ENCODE measurements at places on chromosomes 5 and 9.

GRCh38 chr5:2320611-2321010 is 430.9 kb downstream of the IRX2 start:
- no peak for DNase-seq

DNA sequence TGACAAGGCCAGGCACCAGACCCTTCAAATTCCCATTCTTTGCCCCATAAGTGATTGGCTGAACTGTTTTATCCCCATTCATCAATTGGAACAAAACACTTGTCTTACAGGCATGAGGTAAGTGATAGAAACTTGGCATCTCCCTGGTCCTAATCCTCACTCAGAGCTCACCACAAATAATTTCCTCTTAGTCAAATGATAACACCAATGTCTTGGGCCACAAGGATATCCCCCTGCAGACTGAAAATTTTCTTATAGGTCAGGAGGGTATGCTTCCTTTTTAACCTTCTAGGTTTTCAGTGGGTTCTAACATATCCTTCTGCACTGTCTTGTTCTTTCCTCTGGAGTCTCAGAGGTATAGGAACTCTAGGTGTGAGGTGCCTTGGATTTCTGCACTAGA is 14.5 kb downstream of the TNFSF15 start:
- no peak for DNase-seq

GRCh38 chr9:124102363-124102762 is 90.8 kb downstream of the LHX2 start:
- DNase-seq: no peak

GRCh38 chr5:103847060-103847459 is 284.5 kb upstream of the NUDT12 start:
- peak; percentile 9 for DNase-seq

GRCh38 chr9:108207561-108208165 is 648.1 kb downstream of the ACTL7B start:
- DNase-seq: no peak

- no peak for DNase-seq
Observed at GRCh38 chr5:3161672-3162071, 410.2 kb upstream of the IRX2 start.

GRCh38 chr5:154355129-154355611 is 90.6 kb upstream of the SAP30L start:
- no peak for DNase-seq

- DNase-seq: no peak
Observed at GRCh38 chr5:1498623-1499416, 24.9 kb downstream of the LPCAT1 start.

DNA sequence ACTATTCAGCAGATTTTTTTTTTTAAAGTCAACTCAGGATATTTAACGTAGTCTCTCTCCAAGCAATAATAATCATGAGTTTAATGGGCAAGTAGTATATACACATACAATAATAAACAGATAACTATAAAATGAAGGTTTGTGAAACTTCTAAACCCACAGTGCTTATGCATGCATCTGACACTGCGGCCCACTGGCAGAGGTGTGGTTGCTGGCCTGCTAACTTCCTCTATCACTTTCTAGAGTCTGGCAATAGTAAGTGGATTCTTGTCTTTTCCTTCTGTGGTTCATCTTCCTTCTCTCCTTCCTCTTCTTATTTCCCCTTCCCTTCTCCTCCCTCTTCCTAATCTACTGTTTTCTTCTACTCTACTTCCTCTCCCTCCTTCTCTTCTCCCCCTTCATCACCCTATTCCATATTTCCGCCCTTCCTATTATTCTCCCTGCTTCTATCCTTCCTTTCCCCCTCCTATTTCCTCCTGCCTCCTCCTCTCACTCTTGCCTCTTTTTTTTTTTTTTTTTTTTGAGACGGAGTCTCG is 18.6 kb upstream of the AGXT2 start:
- DNase-seq: no peak

GRCh38 chr9:98808411-98808815 is 943 bp downstream of the GALNT12 start:
- DNase-seq: no peak

- DNase-seq: no peak
Observed at GRCh38 chr5:29208024-29208423, 1985.5 kb upstream of the CDH6 start.

DNA sequence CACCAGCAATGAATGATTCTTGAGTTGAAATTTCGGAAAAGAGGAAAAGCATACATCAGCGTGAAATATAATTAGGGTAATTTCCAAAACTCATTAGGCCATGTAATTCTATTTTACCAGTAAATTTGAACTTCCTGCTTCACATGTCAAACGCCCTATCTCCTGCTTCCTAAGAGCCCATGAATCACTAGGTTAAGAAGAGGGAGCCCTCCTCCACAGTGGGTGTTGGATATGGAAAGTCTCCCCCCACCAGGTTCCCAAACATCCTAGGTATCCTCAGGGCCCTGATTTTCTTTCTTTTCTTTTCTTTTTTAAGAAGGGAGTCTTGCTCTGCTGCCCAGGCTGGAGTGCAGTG is 115.2 kb downstream of the SUSD1 start:
- no peak for DNase-seq

DNA sequence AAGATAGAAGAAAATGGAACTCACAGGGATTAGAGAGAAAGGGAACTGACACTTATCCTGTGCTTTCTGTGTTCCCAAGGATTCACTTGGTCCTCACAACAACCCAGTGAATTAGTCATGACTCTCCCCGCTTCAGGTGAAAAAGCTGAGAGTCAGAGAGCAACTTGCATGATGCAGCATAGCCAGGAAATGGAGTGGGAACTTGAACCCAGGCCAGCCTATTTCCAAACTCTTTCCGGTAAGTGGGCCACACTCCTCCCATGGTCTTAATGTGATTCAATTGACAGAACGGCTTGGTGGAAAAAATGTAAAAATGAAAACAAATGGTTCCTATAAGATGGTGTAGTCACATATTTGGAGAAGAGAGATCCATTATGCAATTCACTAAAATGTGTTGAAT is 45.9 kb upstream of the CEMIP2 start:
- no peak for DNase-seq

DNA sequence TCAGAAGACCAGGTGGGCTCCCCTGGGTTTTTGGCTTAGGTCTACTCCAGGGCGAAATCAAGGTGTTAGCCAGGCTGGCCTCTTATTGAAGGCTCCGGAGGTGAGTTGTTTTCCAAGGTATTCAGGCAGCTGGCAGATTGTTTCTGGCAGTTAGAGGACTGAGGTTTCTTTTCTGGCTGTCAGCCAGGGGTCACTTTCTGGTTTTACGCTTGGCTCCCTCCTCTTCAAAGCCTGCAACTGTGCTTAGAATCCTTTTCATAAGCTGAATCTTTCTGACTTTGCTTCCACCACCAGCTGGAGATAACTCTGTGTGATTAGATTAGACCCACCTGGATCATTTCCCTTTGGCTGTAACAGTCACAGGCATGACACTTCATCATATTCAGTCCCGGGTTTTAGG is 24.6 kb downstream of the RFK start:
- no peak for DNase-seq

DNA sequence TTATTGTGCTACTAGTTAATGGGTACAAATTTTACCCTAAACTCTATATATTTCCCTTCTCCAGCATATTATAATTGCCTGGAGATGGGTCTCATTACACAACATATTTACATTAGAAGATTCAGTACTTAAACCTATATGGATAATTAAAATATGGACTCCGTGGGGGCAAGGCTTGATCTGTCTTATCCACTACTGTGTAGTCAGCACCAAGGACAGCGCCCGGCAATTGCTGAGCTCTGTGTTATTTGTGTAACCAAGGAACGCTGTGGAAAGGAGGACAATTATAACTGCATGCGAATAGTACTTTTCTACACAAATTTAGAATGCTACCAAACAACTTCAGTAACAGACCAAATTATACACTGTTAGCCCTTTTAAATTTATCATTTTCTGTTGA is 77.7 kb downstream of the DNAH5 start:
- peak; percentile 51 for DNase-seq

- DNase-seq: no peak
Observed at GRCh38 chr5:5739490-5739945, 317.0 kb downstream of the ICE1 start.

GRCh38 chr5:207599-207998 is 10.4 kb downstream of the CCDC127 start:
- no peak for DNase-seq

GRCh38 chr5:1966461-1966860 is 83.7 kb upstream of the IRX4 start:
- DNase-seq: no peak

- no peak for DNase-seq
Observed at GRCh38 chr9:130458027-130458803, 13.5 kb downstream of the ASS1 start.

- DNase-seq: no peak
Observed at GRCh38 chr9:8736805-8737204, 937.2 kb upstream of the DMAC1 start.

DNA sequence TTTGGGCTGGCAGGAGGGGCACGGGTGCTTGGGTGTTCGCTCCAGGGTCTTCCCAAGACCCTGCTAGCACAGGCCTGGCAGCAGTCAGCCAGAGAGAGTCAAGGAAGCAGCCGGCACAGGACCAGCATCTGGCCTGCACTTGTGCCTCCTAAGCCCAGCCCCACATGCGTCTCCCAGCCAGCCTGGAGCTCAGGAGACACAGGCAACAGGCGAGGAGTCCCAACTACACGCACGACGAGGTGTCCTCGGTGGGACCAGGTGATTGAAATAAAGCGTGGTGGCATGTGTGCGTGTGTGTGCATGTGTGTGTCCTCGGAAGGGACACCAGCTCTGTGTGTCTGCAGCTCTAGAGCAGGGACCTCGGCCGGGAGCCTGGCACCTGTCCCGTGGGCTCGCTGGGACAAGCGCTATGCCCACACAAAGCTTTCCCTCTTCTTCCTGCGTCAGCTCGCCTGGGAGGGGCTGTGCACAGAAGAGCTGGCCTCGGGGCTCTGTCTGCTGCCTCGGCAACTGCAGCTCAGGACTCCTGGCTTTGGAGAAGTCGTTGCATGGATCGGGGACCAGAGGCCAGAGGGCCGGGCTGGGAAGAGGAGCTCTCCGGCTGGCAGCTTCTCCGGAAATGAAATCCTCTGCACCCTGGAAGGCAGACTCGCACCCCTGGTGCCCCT is 14.7 kb upstream of the SLC9A3 start:
- DNase-seq: no peak

- DNase-seq: no peak
Observed at GRCh38 chr9:12798066-12798770, 23.4 kb downstream of the LURAP1L start.

DNA sequence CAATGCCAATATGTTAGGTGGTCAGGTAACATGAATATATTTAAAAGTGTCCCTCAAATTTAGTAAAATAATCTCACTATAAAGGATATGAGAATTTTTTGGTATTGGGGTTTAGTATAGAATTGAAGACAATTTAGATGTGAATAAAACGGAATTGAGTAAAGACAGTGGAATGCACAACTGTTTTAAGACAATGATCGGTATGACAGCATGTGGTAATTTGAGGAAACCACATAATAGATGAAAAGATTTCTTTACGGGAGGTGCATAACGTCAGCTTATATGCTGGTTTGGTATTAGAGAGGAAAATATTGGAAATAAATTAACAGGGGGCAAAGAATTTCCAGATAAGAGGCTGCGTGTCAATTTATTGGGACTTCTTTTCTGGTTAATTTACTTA is 1043.2 kb downstream of the CDH18 start:
- DNase-seq: no peak

GRCh38 chr5:93100428-93100827 is 480.6 kb downstream of the NR2F1-AS1 start:
- no peak for DNase-seq

DNA sequence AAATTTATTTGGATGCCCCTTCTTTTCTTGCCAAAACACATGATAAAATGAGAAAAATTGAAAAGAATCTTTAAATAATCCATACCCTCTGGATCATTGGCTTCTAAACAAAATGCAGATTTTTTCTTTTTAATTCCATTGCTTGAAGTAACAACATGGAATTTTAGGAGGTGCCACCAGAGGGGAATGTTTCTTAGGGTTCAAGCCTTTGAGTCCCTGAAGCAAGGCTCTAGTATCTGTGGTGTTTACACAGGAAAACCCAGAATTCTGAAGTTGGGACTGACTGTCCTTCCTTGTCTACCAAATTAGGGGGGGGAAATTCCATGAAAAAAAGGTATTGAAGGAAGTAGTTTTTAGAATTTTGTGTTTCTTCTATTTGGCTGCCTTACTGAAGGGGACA is 69.4 kb downstream of the LMNB1 start:
- DNase-seq: no peak

DNA sequence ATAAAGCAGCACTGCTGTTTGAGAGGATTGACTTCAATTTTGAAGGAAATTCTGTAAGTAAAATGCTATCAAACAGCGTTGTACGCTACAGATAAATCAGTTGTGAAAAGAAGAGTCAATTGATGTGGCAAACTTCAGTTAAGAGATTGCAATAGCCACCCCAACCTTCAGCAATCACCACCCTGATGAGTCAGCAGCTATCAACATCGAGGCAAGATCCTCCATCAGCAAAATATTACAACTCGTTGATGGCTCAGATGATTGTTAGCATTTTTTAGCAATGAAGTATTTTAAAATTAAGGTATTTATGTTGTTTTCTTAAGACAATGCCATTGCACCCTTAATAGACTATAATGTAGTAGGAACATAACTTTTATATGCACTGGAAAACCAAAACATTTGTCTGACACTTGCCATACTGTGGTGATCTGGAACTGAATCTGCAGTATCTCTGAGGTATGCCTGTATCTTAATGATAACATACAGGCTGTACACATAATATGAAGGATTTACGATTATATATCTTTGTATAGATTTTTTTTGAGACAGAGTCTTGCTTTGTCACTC is 47.5 kb downstream of the VPS13A start:
- DNase-seq: no peak

GRCh38 chr5:27854243-27854852 is 816.0 kb upstream of the CDH9 start:
- DNase-seq: no peak

All from A673 (cell line).